CD8-positive, alpha-beta memory T cell (primary cell): ENCODE measurements at places on chromosomes 7 and 10.

GRCh38 chr10:50576245-50576815 is 47.4 kb downstream of the SGMS1 start:
- H3K36me3 ChIP-seq, result no peaks in the 10 kb centered on the region
- no peaks in the 10 kb centered on the region for H3K27me3 ChIP-seq
- H3K4me3 ChIP-seq, result no peak overlapping the region
- no peak overlapping the region for H3K27ac ChIP-seq

GRCh38 chr10:29266641-29267040 is 22.2 kb upstream of the LYZL1 start:
- no peak overlapping the region for H3K27ac ChIP-seq
- H3K4me1 ChIP-seq, result no peaks in the 10 kb centered on the region
- no peaks in the 10 kb centered on the region for H3K27me3 ChIP-seq
- DNase-seq, result no peak
- no peaks in the 10 kb centered on the region for H3K36me3 ChIP-seq
- no peak overlapping the region for H3K4me3 ChIP-seq

- H3K4me1 ChIP-seq, result no peaks in the 10 kb centered on the region
- no peak for DNase-seq
- H3K27ac ChIP-seq, result no peak overlapping the region
- no peaks in the 10 kb centered on the region for H3K36me3 ChIP-seq
- no peaks in the 10 kb centered on the region for H3K27me3 ChIP-seq
- no peak overlapping the region for H3K4me3 ChIP-seq
Observed at GRCh38 chr10:122280156-122280555, 9.1 kb downstream of the BTBD16 start.

GRCh38 chr7:104209063-104209462 is 1.2 kb upstream of the ORC5 start:
- peaks cover 18% of the 10 kb centered on the region for H3K4me1 ChIP-seq
- H3K36me3 ChIP-seq, result peaks cover under 1% of the 10 kb centered on the region
- H3K4me3 ChIP-seq, result no peak overlapping the region
- H3K27ac ChIP-seq, result no peak overlapping the region
- no peak for DNase-seq

DNA sequence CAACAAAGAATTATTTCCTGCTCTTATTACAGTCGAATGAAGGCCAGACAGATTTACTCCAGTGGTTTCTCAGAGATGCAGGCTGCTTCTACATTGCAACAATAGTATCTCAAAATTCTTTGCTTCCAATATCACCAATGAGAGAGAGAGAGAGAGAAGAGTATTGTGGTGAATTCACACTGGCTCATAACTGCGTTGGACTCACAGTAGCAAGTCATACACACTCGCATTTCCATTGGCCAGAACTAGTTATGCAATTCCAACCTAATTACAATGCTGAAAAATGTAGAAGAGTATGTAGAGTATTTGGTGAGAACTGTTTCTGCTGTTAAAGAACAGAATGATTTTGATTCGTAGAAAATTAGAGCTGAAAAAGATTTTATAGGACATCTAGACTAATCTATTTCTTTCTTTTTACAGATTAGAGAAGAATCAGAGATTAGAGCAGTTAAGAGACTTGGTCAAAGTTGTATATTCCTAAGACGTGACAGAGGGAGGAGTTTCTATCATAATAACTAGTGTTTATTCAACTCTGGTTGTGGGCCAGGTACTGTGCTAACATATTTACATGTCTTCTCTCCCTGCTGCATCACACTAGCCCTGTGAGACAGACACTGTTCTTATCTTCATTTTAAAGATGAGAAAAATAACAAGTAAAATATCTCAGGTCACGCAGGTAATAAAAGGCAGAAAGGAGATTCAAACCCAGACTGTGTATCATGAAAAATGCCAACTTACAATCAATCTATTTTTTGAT is 34.6 kb upstream of the PDK4 start:
- no peak overlapping the region for H3K4me3 ChIP-seq
- H3K4me1 ChIP-seq, result no peaks in the 10 kb centered on the region
- no peak overlapping the region for H3K27ac ChIP-seq
- H3K36me3 ChIP-seq, result no peaks in the 10 kb centered on the region
- no peak for DNase-seq

DNA sequence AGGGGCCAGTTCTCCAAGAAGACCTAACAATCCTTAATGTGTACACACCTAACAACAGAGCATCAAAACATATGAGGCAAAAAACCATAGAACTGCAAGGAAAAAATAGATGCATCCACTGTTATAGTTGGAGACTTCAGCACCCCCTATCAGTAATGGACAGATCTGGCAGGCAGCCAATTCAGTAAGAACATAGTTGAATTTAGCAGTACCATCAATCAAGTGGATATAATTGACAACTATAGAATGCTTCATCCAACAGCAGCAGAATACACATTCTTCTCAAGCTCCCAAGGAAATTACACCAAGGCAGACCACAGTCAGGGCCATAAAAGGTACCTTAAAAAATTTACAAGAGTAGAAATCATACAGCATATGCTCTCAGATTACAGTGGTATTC is 42.2 kb downstream of the POLL start:
- no peaks in the 10 kb centered on the region for H3K36me3 ChIP-seq
- no peak overlapping the region for H3K4me3 ChIP-seq
- no peak overlapping the region for H3K27ac ChIP-seq
- H3K27me3 ChIP-seq, result no peaks in the 10 kb centered on the region
- no peak for DNase-seq

DNA sequence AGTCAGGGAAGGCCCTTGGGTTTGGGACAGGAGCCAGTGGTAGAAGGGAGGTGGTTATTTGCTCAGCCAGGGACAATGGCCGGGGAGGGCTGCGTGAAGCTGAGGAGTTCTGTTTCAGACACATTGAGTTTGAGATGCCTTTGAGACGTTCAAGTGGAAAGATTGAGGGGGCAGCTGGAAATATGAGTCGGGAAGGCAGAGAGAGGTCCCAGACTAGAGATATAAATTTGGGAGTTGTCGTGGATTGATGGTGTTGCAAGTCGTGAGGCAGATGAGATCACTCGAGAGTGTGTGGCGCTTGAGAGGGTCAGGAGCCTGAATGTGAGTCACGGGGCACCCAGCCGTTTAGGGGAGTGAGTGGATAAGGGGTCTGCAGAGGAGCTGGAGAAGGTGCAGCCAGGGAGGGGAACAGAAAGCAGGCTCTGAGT is 73.3 kb downstream of the ZMIZ1 start:
- H3K4me3 ChIP-seq, result no peak overlapping the region
- no peaks in the 10 kb centered on the region for H3K27me3 ChIP-seq
- no peak overlapping the region for H3K27ac ChIP-seq

DNA sequence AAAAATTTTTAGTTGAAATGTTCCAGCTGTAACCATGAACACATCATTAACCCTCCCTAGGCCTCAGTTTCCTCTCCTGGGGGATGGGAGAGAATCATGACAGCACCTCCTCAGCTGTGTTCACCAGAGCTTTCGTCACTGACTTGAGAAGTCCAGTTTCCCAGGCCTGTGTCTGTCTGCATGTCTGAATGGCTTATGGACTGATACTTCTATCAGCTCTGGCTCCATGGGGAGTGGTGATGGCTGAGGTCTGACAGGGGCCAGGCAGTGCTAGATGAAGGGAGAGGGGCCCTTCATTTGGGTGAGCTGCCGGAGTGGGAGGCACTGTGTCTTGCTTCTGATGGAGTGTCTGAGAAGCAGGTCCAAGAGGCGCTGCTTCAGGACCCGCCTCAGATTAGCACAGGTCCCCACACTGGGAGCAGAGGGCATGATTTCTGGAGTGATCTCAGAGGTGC is 192.9 kb downstream of the PTPN20 start:
- H3K27ac ChIP-seq, result no peak overlapping the region
- no peak overlapping the region for H3K4me3 ChIP-seq
- no peaks in the 10 kb centered on the region for H3K27me3 ChIP-seq

GRCh38 chr10:76282061-76283025 is 850.9 kb downstream of the LRMDA start:
- no peaks in the 10 kb centered on the region for H3K27me3 ChIP-seq
- no peaks in the 10 kb centered on the region for H3K4me1 ChIP-seq
- no peaks in the 10 kb centered on the region for H3K36me3 ChIP-seq
- DNase-seq, result no peak
- no peak overlapping the region for H3K27ac ChIP-seq
- no peak overlapping the region for H3K4me3 ChIP-seq

- no peak overlapping the region for H3K27ac ChIP-seq
- H3K27me3 ChIP-seq, result no peaks in the 10 kb centered on the region
- H3K36me3 ChIP-seq, result no peaks in the 10 kb centered on the region
- no peak for DNase-seq
- H3K4me1 ChIP-seq, result peaks cover 40% of the 10 kb centered on the region
Observed at GRCh38 chr10:26780793-26781601, 79.8 kb downstream of the ABI1 start.

DNA sequence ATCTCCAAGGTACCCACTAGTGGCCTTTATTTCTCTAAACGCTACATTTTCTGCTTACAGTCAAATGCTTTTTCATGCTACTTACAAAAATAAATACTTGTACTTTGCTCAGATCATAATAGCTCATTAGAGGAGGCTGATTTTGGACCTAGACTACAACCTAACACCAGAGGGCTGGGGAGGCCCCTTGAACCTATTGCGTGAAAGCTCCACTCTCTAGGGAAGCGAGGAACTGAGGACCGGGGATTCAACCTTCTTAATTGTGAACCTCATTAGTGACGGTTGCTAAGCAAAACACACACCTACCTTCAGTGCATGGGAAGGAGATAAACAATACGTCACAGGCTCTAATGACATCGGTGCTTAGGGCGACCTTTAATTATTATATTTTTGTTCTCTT is 92.1 kb downstream of the EBF3 start:
- no peaks in the 10 kb centered on the region for H3K36me3 ChIP-seq
- no peak overlapping the region for H3K4me3 ChIP-seq
- H3K27ac ChIP-seq, result no peak overlapping the region
- no peak for DNase-seq

DNA sequence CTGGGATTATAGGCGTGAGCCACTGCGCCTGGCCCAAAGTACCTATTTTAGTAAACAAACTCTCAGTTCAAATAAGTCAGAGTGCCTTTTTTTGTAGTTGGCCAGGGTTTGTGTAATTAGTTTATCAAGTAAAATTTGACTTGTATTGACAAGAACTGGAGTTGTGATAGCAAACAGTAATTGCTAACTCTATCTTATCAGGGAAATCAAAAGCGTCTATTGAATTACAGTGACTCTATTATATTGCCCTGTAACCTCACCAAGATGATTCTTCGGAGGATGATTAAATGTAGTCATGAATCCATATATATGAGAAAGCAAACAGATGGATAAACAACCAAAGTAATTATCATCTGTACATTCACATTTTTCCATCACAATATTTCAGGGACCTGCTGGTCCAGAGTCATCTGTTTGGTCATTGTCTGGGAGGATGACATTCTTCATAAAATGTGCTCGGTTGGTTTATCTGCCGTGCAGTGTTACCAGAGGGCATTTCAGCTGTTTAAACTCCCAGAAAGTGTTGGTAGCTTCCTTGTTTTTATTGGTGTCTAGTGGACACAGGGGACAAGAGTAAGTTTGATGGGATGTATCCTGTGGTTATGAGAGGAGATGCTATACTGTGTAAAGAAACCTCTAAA is 35.6 kb downstream of the DOCK1 start:
- no peaks in the 10 kb centered on the region for H3K27me3 ChIP-seq
- DNase-seq, result no peak
- H3K4me1 ChIP-seq, result no peaks in the 10 kb centered on the region
- no peaks in the 10 kb centered on the region for H3K36me3 ChIP-seq
- no peak overlapping the region for H3K27ac ChIP-seq

- H3K4me3 ChIP-seq, result no peak overlapping the region
Observed at GRCh38 chr7:25952261-25953057, 199.5 kb upstream of the NFE2L3 start.
